ENCODE measurements at places on chromosomes 11 and 22.

DNA sequence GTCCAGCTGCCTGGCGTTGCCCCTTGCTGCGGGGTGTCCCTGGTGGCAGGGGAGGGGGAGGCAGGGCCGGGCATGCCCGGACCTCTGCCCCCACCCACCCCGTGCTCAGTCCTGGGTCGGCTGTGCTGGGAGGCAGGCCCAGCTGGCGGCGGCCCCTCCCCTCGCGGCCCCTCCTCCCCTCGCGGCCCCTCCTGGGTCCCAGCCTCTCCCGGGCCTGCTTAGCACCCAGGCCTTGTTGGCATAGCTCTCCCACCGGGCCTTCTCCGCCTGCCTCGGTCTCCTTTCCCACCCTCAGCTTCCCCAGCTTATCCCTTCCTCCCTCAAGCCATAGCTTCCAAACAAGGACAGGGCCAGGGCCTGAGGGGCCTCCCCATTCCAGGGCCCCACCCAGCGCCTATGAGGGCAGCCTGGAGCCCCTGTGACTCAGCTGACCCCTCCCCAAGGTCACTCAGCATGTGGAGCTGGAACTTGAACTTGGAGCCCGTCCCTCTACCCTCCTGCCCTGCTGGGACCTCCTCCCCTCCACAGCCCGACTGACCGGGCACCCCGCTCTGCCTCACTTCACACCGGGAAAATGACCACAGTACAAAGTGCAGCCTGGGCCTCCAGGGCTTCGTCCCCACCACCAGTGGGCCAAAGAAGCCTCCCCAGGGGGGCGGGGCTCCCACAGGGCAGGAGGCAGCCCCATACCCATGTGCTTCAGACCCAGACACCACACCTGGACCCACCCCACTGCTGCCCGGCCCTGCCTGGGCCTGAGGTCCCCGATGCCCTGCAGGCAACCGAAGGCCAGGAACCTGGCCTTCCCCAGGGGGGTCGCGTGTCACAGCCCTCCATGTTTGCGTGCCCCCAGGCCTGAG, 1.2 kb downstream of the EPS8L2 start:
- no peak for DNase-seq

GRCh38 chr11:3622521-3622920, 19.3 kb downstream of the ART5 start:
- no peak for DNase-seq

- DNase-seq = peak; percentile 31
Measured at GRCh38 chr11:6703247-6704063, 20.3 kb upstream of the MRPL17 start.

GRCh38 chr11:93821617-93822016, 28.8 kb downstream of the VSTM5 start:
- no peak for DNase-seq

DNA sequence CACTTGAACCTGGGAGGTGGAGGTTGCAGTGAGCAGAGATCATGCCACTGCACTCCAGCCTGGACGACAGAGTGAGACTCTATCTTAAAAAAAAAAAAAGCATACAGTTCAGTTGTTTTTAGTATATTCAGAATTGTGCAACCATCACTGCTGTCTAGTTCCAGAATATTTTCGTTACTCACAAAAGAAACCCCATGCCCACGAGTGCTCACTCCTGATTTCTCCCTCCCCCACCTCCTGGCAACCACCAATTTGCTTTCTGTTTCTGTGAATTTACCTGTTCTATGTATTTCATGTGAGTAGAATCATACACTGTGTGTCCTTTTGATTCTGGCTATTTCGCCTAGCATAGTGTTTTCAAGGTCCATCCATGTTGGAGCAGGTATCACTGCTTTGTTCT, 24.8 kb downstream of the PTPRJ start:
- DNase-seq = no peak

DNA sequence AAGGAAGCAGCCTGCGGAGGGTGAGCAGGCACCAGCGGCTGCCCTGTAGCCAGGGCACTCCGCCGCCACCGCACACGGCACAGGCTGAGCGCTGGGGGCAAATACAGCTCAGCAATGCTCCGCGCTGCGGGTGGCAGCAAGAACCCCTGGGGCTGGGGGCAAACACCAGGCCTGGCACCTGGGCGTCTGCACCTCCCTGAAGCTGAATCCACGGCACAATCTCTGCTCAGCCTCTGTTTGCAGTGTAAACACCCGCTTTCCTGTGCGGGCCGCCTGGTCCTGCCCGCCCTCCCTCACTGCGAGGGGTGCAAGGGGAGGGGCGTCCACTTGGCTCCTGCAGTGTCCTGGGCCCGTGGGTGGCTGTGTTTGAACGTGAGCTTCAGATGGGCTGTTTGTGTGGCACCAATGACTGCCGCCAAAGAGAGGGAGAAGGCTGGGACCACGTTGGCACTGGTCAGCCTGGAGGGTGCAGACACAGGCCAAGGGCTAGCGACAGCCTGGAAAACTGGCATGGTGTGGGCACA, 14.8 kb upstream of the MPPED1 start:
- no peak for DNase-seq

GRCh38 chr11:98090861-98091505, 929.8 kb upstream of the CNTN5 start:
- no peak for DNase-seq

DNA sequence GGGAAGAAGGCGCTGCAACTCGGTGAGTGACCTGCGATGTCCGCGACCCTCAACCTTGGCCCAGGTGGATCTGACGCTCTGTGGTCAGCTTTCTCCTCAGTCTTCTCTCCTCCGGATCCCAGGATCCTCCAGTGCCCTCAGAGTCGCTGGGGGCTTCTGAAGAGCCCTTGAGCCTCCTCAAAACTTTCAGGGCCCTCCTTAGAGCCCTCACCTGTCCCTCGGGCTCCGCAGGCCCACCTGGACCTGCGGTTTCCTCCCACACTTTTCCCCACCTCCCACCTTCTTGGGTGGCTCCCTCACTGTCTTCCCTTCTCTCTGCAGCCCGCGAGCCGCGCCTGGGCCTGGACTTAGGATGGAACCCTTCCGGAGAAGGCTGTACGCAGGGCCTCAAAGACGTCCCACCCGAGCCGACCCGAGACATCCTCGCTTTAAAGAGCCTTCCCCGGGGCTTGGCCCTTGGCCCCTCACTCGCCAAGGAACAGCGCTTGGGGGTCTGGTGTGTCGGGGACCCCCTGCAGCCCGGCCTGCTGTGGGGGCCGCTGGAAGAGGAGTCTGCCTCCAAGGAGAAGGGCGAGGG, 335 bp downstream of the ZNF408 start:
- no peak for DNase-seq

DNA sequence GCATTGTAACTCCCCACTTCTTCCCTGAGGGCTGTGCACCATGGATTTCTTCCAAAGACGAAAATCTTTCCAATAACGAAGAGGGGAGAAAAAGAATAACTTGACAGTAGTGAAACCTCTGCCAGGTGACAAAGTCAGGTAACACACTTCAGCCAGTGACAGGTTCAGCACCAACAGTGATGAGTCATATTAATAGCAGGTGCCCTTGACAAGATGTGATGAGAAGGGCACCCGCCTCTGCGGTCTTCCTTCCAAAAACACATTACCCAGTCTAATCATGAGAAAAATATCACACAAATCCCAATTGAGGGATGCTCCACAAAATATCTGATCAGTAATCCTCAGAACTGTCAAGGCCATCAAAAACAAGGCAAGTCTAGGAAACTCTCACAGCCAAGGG, 157.8 kb downstream of the EFCAB6 start:
- no peak for DNase-seq

GRCh38 chr11:75867778-75868374, 52.9 kb downstream of the UVRAG start:
- DNase-seq = peak; percentile 34
